ENCODE measurements at places on chromosomes 5 and 9.

GRCh38 chr5:159319832-159320231 is 10.5 kb downstream of the IL12B start:
- no peak for DNase-seq

DNA sequence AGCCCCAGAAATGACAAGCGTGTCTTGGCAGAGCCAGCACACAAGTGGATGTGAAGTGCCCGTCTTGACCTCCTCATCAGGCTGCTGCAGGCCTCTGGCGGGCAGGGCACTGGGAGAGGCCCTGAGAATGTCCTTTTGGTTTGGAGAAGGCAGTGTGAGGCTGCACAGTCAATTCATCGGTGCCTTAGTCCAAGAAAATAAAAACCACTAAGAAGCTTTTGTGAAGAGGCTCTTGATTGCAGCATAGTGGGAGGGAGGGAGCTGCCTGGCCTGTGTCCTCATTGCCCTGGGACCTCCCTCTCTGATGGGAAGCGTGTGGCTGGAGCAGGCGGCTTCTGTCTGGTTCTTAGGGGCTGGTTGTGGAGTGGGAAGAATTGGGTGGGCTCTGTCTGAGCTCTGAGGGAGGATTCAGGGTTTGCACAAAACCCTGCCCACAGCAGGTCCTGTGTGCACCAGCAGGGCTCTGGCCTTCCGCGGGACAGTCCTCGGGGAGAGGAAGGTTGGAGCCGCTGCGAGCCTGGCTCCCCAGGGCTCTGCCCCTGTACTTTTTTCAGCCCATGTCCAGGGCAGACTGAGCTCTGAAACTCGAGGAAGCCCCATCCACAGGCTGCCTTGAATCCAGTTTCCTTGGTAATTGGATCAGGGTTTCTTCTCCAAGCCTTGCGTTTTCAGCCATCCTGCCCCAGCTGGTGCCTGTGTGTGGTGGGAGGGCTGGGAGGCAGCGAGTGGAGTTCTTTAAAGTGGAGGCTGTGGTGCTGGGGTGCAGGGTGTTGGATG is 1.1 kb downstream of the HRCT1 start:
- no peak for DNase-seq

- no peak for DNase-seq
Measured at GRCh38 chr5:171907725-171908343, 98.6 kb downstream of the FBXW11 start.

GRCh38 chr9:75889577-75889976 is 896 bp upstream of the PCSK5 start:
- DNase-seq = no peak

DNA sequence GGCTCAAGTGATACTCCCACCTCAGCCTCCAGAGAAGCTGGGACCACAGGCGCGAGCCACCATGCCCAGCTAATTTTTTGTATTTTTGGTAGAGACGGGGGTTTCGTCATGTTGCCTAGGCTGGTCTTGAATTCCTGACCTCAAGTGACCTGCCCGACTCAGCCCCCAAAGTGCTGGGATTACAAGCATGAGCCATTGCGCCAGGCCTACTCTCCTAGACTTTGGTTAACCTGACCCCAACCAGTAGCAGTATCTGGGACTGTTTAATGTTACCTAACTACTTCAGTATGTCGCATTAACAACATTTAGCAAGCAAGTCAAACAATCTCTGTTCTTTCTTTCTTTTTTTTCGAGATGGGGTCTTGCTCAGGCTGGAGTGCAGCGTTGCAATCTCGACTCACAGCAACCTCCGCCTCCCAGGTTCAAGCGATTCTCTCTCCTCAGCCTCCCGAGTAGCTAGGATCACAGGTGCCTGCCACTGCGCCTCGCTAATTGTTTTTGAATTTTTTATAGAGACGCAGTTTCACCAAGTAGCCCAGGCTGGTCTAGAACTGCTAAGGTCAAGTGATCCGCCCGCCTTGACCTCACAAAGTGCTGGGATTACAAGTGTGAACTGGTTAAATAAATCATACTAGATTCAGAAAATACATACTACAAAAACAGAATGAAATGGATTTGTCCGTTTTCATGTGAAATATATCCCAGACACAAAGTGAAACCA is 2.0 kb downstream of the AK3 start:
- no peak for DNase-seq

DNA sequence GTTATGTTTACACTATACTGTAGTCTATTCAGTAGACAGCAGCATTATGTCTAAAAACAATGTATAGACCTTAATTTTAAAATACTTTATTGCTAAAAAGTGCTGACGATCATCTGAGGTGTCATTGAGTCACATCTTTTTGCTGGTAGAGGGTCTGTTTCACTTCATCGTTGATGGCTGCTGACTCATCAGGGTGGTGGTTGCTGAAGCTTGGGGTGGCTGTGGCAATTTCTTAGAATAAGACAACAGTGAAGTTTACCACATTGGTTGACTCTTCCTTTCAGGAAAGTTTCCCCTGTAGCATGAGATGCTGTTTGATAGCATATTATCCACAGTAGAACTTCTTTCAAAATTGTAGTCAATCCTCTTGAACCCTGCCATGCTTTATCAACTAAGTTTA is 150.3 kb downstream of the FBXL7 start:
- no peak for DNase-seq

DNA sequence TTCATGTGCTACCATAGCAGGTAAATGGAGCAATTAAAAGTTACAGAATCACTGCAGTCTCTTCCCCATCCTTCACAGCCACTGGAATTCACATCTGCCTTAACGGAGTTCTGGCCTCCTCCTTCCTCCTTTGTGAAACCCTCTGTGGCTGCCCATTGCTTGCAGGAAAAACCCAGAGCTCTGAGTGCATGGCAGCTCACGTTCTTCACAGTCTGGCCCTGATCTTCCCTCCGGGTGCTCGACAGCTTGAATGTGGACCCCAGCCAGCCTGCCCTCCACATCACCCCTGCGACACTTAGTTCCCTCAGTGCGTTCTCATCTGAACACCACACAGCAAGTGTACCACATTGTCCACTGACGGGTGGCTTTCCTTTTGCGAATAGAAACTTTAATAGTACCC is 63.2 kb upstream of the RUFY1 start:
- DNase-seq = no peak

DNA sequence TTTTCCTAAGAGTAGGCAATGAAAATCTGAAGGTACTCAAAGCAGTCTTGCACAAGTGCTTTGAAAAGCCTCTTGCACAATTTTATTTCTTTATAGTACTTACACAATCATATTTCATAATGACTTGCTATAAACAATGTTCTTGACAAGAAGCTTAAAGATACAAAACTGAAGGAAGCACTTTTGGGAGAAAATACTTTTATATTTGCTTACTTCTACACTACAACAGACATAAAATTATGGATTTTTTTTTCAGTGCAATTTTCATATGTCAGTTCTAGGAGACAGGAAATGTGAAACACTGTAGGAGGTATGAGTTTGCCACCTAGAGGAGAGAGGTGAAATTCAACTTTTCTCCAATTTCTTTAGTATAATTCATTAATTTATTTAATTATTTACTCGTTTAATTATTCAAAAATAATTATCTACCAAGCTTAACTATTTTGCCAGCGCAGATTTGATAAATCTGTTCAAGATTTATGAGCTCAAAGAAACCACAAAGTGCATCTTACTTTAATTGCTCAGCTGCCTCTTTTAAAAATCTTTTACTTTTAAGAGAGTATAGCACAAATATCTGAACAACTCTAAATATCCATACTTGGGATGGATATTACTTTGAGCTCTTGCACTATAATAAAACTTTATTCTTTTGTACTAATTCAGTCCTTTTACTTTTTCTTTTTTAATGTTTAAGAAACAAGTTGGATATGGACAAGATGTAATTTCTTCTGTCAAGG is 29.0 kb upstream of the CDKN2B start:
- DNase-seq = no peak

GRCh38 chr9:104842698-104843097 is 78.8 kb downstream of the NIPSNAP3B start:
- no peak for DNase-seq

- no peak for DNase-seq
Measured at GRCh38 chr5:150700246-150700593, 642 bp downstream of the RBM22 start.

DNA sequence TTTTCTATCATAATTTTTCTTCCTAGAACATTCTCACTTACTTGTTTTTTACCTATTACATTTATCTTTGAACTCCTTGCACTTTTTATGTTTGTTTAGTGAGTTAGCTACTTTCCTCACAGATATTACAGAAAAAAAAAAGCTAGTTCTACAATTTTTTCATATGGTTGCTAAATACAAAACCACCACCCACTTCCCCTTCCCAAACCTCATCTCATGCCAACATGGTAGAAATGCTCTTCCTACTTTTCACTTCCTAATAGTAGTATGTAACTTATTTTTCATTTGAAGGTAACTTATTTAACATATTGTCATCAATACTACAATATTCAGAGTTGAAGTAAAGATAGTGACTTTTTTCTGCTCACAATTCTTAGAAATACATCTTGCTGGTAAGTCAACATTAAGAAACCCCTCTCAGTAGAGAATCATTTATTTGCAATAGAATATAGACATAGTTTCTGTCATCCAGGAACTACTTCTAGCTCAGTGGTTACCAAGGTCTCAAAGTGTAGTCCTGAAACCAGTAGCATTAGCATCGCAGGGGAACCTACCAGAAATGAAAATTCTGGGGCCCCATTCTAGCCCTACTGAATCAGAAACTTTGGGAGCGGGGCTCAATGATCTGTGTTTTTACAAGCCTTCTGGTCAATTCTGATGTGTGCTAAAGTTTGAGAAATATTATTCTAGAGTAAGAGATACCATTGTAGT is 1124.6 kb downstream of the DTWD2 start:
- no peak for DNase-seq

- DNase-seq = peak; percentile 61
Measured at GRCh38 chr9:37528652-37529471, 43.1 kb downstream of the POLR1E start.

- DNase-seq = no peak
Measured at GRCh38 chr9:70049236-70049635, 5.6 kb downstream of the MAMDC2 start.

GRCh38 chr5:146825033-146825432 is 53.5 kb downstream of the PPP2R2B start:
- DNase-seq = no peak

DNA sequence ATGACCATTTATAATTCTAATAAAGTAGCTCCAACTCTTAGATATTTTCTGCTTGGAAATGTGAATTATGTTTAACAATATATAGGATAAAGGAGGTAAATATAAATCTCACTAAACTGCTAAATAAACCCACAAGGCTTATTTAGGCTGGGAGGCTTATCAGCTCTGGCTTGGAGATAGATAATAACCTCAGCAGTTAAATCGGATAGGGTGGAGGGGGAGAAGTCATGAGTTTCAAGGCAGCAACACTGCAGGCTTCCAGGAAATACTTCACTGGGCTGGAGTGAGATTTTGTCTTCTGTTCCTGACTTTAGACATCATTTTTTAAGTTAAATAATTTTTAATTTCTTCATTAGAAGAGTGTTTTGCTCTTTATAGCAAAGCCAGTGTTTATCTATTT is 80.0 kb upstream of the ITGA2 start:
- no peak for DNase-seq

DNA sequence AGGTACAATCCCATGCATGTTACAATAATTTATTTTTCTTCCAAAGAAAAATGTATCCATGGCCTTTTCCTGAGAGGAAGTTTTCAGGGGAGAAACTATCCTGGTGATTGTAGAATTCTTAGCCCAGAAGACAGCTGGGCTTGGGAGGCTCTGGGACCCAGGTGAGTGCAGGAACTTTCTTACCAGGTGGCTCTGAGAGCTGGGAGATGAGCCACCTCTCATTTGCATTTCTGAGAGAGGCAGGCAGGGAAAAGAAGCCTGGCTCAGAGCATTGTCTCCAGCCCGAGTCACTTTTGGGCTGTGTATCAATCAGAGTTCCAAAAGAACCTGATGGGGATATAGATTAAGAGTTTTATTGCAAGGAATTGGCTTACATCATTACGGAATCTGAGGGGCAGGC is 52.7 kb downstream of the ALG2 start:
- DNase-seq = no peak

GRCh38 chr9:93886911-93887310 is 68.2 kb downstream of the BARX1 start:
- no peak for DNase-seq

All from GM06990 (cell line).